ENCODE measurements at places on chromosomes 1 and 21.
A peak's percentile ranks its signal among the peaks of the same experiment; 100 is the strongest.

DNA sequence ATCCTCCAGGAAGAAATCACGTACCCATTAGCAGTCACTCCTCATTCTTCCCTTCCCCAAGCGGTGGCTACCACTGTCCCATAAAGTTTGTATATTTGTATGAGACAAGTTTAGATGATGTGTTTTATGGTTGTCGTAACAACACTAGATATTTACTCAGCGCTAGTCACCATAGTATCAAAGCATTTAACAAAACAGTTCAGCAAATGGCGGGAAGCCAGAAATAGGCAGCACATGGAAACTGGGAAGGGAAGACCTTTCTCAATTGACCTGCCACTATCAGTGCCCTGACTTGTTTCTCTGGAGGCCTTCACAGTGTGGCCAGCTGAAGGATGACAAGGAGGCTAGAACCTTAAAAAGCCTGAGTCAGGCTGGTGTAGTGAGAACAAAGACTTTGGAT is 31.1 kb downstream of the CNST start:
- no peak for DNase-seq

- DNase-seq = no peak
Measured at GRCh38 chr1:173043253-173043652, 7.5 kb downstream of the TNFSF18 start.

GRCh38 chr1:74522148-74522547 is 9.7 kb upstream of the LRRC53 start:
- no peak for DNase-seq

DNA sequence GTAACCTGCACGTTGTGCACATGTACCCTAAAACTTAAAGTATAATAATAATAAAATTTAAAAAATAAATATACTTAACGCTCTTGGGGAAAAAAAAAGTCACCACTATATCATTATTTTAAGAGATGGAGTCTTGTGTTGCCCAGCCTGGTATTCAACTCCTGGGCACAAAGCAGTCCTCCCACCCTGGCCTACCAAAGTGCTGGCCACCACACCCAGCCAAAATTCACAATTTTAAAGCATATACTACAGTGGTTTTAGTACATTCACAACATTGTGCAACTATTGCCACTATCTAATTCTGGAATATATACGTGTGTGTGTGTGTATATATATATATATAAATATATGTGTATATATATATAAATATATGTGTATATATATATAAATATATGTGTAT is 5.9 kb downstream of the HMGN2 start:
- no peak for DNase-seq

DNA sequence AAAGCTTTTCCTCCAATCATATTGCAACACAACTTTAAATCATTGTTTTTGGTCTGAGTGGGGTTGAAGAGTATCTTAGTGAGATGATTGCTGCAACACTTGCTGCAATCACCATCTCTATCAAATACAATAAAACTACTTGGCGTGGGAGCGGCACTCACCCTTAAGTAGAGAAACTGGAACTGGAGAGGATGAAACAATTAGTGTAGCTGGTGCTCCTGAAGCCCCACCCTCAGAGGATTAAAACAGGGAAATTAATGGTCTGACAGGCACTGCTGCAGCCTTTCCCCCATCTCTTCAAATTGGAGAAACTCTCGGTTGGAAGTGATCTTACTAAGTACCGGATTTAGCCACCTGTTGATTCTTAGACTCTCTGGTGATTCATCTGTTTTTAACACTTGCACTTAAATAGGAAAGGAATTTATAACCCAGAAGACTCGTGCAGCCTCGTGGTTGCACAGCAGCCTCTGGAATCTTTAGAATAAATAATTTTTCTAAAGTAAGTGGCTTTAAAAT is 80.5 kb upstream of the KIF26B start:
- no peak for DNase-seq

DNA sequence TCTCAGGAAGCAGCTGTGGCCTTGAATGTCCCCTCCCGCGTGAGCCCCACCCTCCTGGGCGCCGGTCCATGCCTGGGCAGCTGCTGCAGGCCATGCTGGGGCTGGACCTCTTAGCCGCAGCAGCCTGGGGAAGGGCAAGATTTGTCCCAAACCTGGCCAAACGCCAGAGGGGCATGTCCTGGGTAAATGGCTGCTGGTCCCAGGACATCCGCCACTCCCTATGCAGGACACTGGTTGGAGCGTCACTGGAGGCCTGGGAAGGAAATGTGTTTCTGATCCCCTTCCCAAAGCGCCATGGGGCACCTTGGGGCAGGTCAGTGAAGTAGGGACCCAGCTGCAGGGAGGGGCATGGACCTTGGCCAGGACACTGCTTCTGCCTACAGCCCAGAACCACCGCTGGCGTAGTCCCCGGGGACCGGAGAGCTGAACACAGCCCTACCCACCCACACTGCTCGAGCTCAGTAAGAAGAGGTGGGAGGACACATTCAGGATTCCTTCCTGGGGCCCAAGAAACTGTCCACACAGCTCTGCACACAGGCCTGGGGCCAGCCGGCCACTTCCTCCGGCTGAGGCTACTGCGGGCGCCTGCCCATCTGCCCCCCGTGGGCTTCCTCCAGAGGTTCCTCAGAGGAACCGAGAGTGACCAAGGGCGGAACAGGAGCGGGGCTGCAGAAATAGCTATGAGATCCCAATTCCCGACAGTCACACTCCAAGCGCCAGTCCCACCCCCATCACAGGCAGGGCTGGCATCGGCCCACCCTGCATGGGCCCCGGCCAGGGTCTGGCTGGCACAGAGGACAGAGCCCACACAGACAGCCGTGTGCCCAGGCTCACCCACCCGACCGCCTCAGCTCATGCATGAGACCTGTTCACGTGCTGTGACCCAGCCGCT is 10.8 kb upstream of the PLEKHG5 start:
- no peak for DNase-seq

DNA sequence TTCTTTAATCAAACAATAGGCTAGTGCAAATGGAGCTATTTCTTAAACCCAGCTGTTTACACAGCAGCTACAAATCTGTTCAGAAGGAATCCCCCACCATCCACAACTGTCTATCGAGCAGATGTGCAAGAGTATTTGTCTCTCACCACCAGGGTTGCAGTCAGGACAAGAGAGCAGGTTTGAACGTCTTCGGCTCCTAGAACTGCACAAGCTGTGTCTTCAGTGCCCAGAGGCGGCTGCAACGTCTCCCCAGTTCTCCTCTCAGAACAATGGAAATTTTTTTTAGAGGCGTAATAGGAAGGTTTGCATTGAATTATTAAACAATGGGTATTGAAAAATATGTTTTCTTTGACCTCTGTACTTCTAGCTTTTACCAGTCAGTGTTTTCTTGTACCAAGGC is 7.3 kb downstream of the OVAAL start:
- no peak for DNase-seq

DNA sequence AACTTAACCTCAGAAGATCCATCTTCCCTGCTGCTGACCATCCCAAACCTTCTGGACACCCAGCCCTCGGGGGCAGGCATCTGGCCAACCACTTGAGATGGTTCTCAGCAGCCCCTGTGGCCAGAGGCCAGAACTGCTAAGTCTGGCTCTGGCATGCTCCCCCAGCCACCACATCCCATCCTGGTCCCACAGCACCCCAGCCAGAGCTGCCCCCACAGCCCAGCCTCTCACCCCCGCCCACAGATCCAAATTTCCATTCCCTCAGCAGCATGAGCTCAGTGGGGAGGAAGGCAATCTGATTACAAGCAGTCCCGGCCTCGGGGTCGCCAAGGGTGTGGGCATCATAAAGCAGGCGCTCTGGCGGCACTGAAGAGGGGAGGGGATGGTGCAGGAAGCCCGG is 45.6 kb downstream of the GLIS1 start:
- no peak for DNase-seq

GRCh38 chr1:248825909-248826760 is at the start of gene SH3BP5L:
Gene SH3BP5L, minus strand, starts transcription at chr1:248825915. Its CDS starts 980 bp downstream, at chr1:248824935.
- DNase-seq = peak; percentile 90

GRCh38 chr21:30740462-30740861 is 6.6 kb downstream of the KRTAP21-2 start:
- no peak for DNase-seq

DNA sequence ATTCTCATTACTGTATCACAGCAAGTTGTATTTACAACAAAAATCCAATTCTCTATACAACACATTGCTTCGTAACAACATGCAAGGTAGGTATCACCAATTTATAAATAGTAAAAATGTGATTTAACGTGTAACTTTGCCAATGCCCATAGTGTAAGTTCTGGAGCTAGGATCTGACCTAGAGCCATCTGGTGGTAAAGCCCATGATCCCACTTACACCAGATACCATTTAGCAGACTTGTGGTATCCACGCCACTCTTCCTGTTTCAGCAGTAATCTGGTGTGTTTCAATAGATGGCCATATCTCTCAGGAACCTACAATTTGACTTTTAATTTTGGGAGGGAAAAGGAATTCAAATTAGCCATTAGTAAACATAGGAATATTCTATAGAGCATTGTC is 10.2 kb downstream of the SETSIP start:
- DNase-seq = no peak

- no peak for DNase-seq
Measured at GRCh38 chr1:184289825-184290550, 96.8 kb upstream of the C1orf21 start.

- DNase-seq = peak; percentile 33
Measured at GRCh38 chr1:24111996-24112779, at the start of gene MYOM3. Gene MYOM3, minus strand, starts transcription at chr1:24112135. Its CDS starts 3,499 bp downstream, at chr1:24108636.

DNA sequence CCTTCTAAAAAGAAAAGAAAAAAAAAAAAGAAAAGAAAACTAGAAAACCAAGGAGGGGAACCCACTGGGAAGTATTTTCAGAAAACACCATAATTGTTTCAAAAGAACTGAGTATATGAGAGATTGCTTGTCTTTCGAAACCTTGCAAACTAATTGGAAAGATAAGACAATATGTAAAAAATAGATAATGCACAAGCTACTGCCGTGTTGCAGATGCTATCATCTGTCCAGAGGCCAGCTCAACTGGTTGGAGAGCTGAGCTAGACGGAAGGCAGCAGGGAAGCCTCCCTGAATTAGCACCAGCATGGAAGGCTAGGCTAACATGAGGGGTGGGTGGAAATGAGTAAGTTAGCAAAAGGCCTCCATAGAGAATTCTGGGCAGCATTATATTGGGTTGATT is 16.2 kb upstream of the CACHD1 start:
- DNase-seq = no peak

GRCh38 chr1:47906009-47906432 is 91.2 kb downstream of the TRABD2B start:
- DNase-seq = no peak

DNA sequence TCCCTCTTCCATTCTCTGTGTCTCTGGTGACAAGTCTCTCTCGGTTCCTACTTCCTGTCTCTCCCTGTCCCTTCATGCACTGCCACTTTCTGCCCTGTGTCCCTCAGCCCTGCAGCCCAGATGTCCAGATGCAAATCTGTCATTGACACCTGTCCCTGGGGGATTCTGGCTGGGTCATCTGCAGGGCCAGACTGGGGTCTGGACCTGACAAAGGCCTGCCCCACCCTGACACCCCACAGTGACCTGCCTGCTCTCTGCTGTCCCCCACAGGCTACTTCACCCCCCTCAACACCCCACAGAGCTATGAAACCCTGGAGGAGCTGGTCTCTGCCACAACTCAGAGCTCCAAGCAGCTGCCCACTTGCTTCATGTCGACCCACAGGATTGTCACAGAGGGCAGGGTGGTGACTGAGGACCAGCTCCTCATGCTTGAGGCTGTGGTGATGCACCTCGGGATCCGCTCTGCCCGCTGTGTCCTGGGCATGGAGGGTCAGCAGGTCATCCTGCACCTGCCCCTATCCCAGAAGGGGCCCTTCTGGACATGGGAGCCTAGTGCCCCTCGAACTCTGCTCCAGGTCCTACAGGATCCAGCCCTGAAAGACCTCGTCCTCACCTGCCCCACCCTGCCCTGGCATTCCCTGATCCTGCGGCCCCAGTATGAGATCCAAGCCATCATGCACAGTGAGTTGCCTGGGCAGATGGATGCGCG is 7.2 kb downstream of the THEMIS2 start:
- DNase-seq = no peak

- DNase-seq = no peak
Measured at GRCh38 chr1:201461645-201462441, 7.1 kb downstream of the PHLDA3 start.

- peak; percentile 50 for DNase-seq
Measured at GRCh38 chr1:223712194-223712849, at the start of gene CAPN2. Gene CAPN2, plus strand, starts transcription at chr1:223712539. Its CDS starts 102 bp downstream, at chr1:223712641.

DNA sequence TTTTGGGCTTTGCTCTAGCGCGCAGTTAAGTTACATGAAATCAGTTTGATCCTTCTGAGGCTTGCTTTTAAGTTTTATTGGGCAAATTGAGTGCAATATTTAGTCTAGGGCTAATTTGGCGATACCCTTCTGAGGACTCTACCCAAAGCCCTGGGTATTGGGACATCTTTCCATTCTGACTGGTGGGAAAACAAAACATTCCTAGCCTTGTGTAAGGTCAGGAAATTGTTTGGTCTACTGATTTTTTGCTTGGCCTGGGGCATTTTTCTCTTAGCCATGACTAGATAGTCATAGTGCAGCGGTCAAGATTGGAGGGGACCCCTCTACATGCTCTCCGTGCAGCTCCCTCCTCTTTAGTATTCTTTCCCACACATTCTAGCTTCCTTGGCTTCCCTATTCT is 189.6 kb upstream of the PTGFR start:
- no peak for DNase-seq

GRCh38 chr1:45359882-45360513 is 19.8 kb upstream of the MUTYH start:
- DNase-seq = peak; percentile 50

GRCh38 chr1:53943490-53944043 is 1.9 kb downstream of the IFT25 start:
- no peak for DNase-seq

GRCh38 chr1:27992276-27992675 is 32.5 kb downstream of the XKR8 start:
- peak; percentile 34 for DNase-seq

- DNase-seq = no peak
Measured at GRCh38 chr1:70980361-70980760, 67.3 kb downstream of the PTGER3 start.

DNA sequence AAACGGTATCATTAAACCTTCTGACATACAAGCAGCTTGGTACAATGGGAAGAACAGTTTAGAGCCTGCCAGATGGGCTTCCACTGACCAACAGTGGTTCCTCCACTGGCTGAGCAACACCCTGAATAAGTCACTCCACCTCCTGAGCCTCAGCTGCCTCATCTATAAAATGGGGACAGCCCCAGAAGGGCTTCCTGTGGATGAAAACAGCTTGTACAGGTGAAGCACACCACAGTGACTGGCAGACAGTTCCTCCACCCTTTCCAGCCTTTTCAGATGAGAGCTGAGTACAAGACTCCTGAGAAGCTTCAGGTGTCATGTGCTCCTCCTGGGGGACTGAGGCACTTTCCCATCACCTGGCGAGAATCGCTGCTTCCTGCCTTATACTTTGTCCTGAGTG is 2.1 kb downstream of the CAPZB start:
- DNase-seq = no peak

- no peak for DNase-seq
Measured at GRCh38 chr21:28675331-28676041, 317.2 kb downstream of the LTN1 start.

GRCh38 chr1:56506951-56507491 is 72.3 kb downstream of the PLPP3 start:
- DNase-seq = no peak

- no peak for DNase-seq
Measured at GRCh38 chr1:42165511-42166210, 1.1 kb upstream of the GUCA2A start.

GRCh38 chr21:15679630-15680029 is 50.2 kb upstream of the USP25 start:
- DNase-seq = no peak
